Naive thymus-derived CD8-positive, alpha-beta T cell (primary cell): ENCODE measurements at places on chromosomes 1 and 21. TPM values are rescaled to one million over a fixed set of nuclear protein-coding genes. Genes with fewer than 3 reads are reported as not detected.

- no peak overlapping the region for H3K4me3 ChIP-seq
- peaks cover 55% of the 10 kb centered on the region for H3K4me1 ChIP-seq
- H3K27me3 ChIP-seq = no peaks in the 10 kb centered on the region
- DNase-seq = no peak
Measured at GRCh38 chr1:167621780-167622313, 8.2 kb upstream of the RCSD1 start.

DNA sequence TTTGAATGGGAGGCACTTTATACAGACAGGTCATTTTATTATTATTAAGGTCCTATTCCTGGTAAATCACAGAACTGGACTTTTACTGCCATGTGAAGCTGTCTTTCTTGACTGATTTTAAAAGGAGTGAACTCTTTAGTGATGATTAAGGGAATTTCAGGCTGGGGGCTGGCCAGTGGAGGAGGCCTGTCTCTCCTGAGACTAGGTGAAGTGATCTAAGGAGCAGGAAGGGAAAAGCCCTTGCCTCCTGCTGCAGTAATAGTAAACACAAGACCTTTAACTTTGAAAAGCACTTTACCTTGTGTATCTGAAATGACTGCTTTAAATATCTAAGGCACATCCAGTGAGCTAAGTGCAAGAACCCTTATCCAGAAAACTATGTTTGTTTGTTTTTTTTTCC, 118.0 kb upstream of the SPAG17 start:
- no peak for DNase-seq
- H3K4me1 ChIP-seq = no peaks in the 10 kb centered on the region
- H3K27ac ChIP-seq = no peak overlapping the region
- peaks cover 5% of the 10 kb centered on the region for H3K27me3 ChIP-seq

DNA sequence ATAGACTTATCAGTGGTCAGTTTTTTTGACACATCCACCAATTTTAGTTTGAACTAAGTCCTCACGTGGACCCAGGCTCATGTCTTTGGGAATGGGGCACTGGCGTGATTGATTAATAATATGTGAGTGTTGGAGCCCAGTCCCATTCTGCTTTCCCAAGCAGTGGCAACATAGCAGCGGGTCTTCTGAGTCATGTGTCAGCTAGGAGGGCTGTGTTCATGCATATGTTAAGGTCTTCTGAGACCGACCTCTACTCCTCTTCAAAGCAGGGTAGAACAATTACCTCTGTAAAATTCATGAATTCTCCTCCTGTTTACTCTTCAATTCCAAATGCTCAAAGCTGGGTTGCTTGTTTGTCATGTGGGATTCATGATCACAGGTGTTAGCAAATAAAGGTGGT, 291.3 kb downstream of the CAMTA1 start:
- peaks cover 6% of the 10 kb centered on the region for H3K27me3 ChIP-seq
- no peaks in the 10 kb centered on the region for H3K36me3 ChIP-seq
- H3K4me1 ChIP-seq = no peaks in the 10 kb centered on the region
- no peak for DNase-seq
- no peak overlapping the region for H3K27ac ChIP-seq

MANEAL gene
- 1.4 TPM for polyA plus RNA-seq

DNA sequence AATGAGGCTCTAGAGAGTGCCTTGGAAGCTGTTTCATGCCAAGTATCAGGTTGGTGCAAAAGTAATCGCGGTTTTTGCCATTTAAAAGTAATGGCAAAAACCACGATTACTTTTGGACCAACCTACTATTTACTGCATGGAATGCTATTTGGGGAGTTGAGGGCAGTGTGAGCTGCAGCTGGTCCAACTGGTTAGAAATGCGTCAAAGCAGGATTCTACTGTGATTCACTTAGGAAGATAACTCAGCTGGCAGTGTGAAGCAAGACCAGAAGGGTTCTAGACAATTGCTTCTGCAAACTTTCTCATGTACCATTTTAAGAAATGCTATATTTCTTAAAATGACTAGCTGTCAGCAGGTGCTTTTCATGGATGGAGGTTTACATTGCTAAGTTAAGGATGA, 21.2 kb upstream of the PLA2G2C start:
- H3K36me3 ChIP-seq = no peaks in the 10 kb centered on the region
- H3K4me3 ChIP-seq = no peak overlapping the region
- peaks cover 2% of the 10 kb centered on the region for H3K4me1 ChIP-seq
- no peak overlapping the region for H3K27ac ChIP-seq
- no peak for DNase-seq

CSF3R gene
- polyA plus RNA-seq = 0.20 TPM

RCSD1 gene
- polyA plus RNA-seq = 121 TPM

DNA sequence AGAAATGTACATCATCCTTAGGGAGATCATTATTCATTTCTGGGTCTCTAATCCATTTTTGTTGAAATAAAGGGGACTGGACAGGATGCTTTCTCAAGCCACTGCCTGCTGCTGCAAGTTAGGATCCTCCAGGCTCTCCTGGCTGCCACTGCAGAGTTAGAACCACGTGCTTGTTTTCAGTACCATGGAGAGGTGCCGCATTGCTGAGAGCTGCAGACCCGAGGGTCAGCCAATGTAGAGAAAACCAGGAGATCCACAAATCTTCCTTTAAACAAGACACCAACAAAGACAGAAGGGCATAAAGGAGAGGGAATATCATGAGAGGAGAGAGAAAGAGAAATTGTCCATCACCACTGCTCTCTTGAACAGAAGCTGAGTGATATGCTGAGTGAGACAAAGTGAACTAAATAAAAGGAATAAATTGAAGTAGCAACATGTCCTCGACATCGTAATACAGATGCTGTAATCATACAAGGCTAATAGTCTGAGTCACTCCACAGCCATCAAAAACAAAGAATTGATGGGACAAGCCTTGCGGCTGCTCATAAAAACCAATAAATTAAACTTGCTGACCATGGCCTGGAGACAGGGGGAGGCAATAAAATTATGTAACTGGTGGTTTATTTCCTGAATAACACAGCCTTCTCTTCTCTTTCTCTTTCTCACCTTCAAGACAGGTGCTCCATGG, 255.7 kb downstream of the OMA1 start:
- H3K4me3 ChIP-seq = no peak overlapping the region
- peaks cover 11% of the 10 kb centered on the region for H3K36me3 ChIP-seq

DNA sequence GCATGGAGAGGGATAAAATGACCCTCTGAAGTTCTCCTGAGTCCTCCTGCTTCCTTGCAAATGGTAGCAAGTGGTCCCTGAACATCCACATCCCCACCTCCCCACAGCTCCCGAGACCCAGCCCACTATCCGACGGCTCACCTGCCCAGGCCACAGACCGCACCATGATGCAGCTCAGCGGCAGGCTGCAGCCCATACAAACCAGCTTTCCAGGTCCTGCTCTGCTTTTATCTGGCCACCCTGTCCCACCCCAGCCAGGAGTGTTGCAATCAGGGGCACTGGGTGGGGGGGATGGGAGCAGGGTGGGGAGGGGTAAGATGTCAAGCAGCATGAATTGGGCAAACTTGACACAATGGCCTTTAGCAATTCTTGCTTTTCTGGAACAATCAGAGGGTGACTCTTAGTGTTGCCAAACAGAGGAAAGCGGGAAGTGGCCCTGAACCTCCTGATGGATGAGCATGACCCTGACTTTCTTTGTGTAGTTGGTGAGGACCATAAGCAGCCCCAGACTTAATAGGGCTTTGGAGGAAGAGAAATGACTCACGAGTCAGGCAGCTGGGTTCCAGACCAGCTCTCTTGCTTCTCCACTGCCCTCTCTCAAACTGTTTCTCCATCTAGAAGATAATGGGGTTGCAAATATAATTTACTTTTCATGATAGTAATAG, at the start of gene CHIT1:
Gene CHIT1, minus strand, starts transcription at position 203 of the 665 bp plus-strand sequence. Its CDS starts 37 bp downstream, at position 166.
- H3K36me3 ChIP-seq = no peaks in the 10 kb centered on the region
- no peak within 1 kb of the TSS for H3K4me3 ChIP-seq
- no peak for DNase-seq
- H3K4me1 ChIP-seq = peaks cover 4% of the 10 kb centered on the region

GRCh38 chr1:236143104-236143948, 987 bp downstream of the GPR137B start:
- H3K36me3 ChIP-seq = peaks cover 6% of the 10 kb centered on the region
- H3K27me3 ChIP-seq = peaks cover 17% of the 10 kb centered on the region
- H3K27ac ChIP-seq = peak overlapping the region; percentile 69
- no peak for DNase-seq
- H3K4me1 ChIP-seq = peaks cover 56% of the 10 kb centered on the region

- H3K36me3 ChIP-seq = peaks cover 3% of the 10 kb centered on the region
- H3K4me3 ChIP-seq = no peak overlapping the region
- no peaks in the 10 kb centered on the region for H3K4me1 ChIP-seq
- no peaks in the 10 kb centered on the region for H3K27me3 ChIP-seq
- DNase-seq = peak; percentile 65
- no peak overlapping the region for H3K27ac ChIP-seq
Measured at GRCh38 chr1:1665815-1666251, 7.0 kb upstream of the CDK11B start.

- H3K4me3 ChIP-seq = no peak overlapping the region
- H3K27ac ChIP-seq = no peak overlapping the region
- peaks cover 23% of the 10 kb centered on the region for H3K27me3 ChIP-seq
- H3K4me1 ChIP-seq = peaks cover 8% of the 10 kb centered on the region
- DNase-seq = no peak
Measured at GRCh38 chr1:78146205-78146771, 100.5 kb downstream of the GIPC2 start.

DNA sequence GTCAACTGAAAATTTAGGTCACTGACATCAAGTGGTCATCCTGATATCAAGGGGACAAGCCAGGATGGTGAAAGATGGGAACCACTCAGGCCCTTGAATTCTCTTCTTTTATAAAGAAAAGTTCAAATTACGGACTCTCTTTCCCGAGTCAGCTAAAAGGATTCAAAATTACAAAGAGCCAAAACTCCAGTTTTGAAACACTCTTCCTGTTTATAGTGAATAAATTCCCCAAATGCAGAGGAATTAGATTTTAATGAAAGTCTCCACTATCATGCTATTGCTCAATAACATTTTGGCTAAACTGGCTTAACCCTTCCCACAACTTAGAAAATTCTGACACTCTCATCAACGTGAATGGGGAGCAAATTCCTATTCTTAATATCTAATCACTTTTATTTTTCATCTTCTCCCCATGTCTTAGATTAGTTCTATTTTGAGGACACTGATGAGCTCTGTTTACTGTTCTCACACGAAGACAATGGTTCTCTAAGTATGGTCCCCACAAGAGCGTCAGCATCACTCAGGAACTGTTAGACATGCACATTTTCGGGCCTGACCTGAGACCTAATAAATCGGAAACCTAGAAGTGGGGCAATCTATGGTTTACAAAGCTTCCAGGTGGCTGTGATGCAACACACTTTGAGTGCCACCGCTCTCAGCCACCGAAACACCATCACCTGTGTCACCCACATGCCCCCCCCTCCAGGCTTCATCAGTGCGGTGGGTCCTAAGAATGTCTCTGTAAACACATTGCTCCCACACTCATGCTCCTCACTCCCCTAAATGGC, 64.4 kb upstream of the TIAM1 start:
- peak overlapping the region; percentile 34 for H3K27ac ChIP-seq
- H3K4me3 ChIP-seq = no peak overlapping the region
- DNase-seq = no peak
- H3K4me1 ChIP-seq = peaks cover 6% of the 10 kb centered on the region

DNA sequence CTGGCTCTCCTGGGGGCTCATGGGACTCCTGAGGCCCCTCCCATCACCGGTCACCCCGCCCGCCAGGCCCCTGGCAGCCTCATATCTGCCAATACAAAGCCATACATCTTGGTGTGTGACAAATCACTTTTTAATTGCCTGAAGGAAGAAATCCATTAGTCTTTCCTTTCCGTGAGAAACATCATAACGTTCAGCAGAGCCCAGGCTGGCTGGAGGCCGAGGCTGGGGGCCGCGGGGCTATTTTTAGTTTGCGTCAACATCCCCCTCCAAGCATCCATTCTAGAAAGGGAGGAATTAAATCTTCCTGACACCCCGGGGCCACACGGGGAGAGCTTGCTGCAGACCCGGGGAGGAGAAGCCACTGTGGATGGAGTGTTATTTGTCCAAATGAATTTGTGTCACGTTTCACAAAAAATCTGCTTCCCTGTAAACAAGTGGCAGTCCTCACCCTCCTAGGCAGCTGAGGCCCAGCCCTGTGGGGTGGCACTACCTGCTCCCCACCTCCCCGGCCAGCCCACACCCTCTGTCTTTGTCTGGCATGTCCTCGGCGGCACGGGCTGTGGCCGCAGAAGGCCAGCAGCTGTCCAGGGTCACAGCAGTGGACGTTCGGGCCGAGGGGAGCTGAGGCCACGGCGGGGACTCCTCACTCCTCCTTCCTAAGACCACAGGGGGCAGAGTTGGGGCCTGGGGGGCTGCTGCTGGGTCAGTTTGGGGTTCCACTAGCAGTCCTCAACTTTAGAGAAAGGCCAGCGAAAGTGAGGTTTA, 236.9 kb upstream of the VAMP3 start:
- no peaks in the 10 kb centered on the region for H3K4me1 ChIP-seq
- no peak overlapping the region for H3K27ac ChIP-seq
- peaks cover 1% of the 10 kb centered on the region for H3K27me3 ChIP-seq
- DNase-seq = no peak
- H3K36me3 ChIP-seq = no peaks in the 10 kb centered on the region

ZNF436 gene
- 2.0 TPM for polyA plus RNA-seq

GRCh38 chr21:32463889-32464300, 51.4 kb downstream of the EVA1C start:
- DNase-seq = no peak
- H3K4me1 ChIP-seq = no peaks in the 10 kb centered on the region
- H3K4me3 ChIP-seq = no peak overlapping the region
- H3K36me3 ChIP-seq = peaks cover 3% of the 10 kb centered on the region
- H3K27me3 ChIP-seq = no peaks in the 10 kb centered on the region

KIRREL1 gene
- not detected for polyA plus RNA-seq

DNA sequence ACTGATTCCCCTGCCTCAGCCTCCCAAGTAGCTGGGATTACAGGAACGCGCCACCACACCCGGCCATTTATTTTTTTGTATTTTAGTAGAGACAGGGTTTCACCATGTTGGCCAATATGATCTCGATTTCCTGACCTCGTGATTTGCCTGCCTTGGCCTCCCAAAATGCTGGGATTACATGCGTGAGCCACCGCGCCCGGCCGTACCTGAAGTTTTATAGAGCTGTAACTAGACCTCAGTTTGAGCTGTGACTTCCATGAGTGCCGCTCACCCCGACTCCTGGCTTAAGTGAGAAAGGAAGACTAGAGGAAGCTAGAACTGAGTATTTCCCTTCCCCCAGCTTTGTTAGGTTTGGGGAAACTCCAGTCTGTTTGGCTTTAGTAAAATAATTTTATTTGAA, 1283.1 kb downstream of the KCNT2 start:
- no peak for DNase-seq
- no peaks in the 10 kb centered on the region for H3K27me3 ChIP-seq
- no peak overlapping the region for H3K27ac ChIP-seq
- no peak overlapping the region for H3K4me3 ChIP-seq
- no peaks in the 10 kb centered on the region for H3K4me1 ChIP-seq

- H3K4me1 ChIP-seq = no peaks in the 10 kb centered on the region
- no peak overlapping the region for H3K4me3 ChIP-seq
- H3K27me3 ChIP-seq = peaks cover 20% of the 10 kb centered on the region
- DNase-seq = no peak
Measured at GRCh38 chr1:88519156-88519555, 164.9 kb upstream of the PKN2 start.
